ENCODE measurements at places on chromosomes 13 and 19.
A peak's percentile ranks its signal among the peaks of the same experiment; 100 is the strongest.

DNA sequence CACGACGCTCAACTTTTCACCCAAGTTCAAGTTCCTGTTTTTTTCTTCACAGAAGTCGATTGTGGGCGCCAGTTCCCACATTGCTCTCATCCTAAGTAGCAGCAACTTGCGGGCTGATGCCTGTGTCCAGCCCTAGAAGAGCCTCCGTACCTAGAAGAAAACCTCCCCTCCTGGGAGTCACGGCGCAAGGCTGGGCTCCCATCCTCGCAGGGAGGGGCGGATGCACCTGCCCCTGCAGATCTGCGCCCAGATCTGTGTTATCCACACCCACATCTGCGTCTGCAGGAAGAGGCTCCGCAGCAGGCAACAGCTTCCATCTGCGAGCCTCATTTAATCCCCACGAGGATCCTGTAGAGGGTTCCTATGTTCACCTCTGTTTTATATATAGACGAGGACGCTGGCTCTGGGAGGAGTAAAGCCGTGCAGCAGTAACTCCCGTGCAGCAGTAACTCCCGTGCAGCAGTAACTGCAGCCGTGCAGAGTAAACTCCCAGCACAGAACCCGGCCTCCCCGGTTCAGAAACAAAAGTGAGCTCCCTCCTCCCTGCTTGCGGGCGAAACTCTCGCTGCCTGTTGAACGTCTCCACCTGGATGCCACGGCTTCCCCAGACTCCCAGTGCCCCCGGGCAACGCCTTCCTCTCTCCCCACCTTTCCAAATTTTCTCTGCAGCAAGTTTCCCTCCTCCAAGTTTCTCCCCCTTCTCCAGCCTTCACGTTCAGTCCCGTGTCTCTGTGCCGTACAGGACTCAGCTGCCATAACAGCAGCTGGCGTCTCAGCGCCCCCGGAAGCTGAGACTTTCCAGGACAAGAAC is 23.5 kb upstream of the LAIR1 start:
- peak; percentile 87 for DNase-seq

DNA sequence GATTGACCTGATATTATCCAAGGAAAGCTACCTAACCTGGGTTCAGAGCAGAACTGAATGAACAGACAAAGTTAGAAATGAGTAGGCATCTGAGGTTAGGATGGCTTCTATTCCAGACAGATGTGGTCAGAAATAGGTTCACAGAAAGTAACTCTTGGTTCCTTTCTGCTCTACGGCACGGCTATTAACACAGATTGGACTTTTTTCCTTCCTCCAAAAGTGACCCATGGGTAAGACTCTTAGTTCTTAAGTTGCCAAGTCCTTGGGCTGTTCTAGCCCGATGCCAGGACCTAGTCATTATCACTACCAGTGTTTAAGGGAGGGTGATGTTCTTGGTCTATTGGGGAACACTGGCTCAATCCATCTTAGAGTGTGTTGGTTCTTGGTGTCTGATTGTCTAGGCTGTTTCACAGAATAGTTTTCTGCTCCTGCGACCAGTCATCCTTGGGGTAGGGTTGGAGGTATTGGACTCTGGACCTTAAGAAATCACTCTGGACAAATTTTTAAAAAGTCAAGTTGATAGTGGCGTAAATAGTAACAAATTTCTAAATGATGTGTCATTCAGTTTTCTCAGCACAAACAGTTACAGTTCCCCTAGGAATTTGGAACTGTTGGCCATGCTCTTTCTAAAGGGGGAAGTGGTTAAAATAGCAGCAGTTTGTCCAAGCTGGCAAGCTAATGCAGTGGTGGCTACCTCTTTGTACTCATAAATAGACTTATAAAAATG is 60.1 kb upstream of the MYCBP2 start:
- peak; percentile 63 for DNase-seq

DNA sequence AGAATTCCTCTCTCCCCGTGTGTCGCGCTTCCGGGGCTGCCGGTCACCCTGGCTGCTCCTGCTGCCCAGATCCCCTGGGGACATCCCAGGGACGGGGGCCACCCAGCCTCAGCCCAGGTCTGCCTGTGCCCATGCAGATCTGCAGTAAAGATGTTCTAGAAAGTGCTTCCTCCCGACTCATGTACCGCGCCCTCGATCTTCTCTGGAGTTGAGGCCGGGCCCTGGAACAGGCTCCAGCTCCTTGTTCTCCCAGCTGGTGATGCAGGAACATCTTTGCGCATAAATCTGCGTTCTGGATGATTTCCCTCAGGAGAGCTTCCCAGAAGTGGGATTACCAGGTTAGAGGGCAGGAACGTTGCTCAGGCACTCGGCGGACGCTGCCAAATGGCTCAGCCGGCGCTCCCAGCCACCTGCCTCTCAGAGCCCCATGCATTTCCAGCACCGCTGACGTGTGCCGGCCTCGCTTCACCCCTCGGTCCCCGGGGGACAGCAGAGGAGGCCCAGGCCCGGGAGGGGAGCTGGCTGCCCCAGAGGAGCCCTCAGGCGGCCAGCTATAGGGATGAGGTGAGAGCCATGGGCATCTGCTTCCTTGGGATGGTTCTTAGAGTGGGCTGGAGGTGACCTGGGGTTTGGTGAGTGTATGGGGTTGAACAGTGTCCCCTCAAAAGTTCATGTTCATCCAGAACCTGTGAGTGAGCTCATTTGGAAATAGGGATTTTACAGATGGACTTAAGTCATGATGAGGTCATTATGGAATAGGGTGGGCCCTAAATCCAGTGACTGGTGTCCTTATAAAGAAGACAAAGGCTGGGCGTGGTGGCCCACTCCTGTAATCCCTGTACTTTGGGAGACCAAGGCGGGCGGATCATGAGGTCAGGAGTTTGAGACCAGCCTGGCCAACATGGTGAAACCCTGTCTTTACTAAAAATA is 42.6 kb downstream of the CRTC1 start:
- DNase-seq, result no peak

DNA sequence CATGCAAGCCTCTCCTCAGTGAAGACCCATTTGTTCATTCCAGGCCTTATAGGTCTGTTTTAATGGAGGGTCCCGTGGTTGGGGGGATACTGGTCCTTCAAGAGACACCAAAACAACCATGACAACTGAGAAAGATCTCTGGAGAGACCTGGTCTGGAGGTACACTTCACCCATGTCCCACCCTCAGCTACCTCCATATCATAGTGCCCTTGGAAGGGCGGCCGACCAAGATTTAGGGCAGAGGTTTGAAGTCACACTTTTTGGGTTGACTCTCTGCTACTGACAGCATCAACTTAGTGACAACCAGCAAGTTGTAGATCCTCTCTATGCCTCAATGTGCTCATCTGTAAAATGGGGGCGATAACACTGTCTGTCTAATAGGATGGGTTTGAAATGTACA is 177.3 kb downstream of the TSHZ3 start:
- no peak for DNase-seq

DNA sequence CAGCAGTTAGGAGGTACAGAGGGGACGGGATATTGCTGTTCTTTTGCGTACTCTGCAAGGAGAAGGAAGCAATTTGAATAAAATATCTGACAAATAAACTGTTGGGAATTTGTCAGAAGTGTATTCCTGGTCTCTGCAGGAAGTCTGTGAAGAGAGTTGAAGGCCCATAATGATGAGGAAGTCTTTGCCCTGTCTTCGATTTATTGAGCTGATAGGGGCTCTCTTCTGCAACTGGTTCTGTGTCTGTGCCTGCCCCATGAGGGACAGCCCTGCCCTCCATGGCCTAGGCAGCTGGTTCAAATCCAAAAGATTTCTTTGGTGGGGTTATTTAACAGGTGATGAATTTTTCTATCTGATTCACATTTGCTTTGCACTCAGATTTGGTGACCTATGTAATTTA is 339.7 kb upstream of the EDNRB start:
- no peak for DNase-seq

- DNase-seq, result no peak
Observed at GRCh38 chr13:111209613-111210012, 94.5 kb downstream of the ARHGEF7 start.

GRCh38 chr13:93982179-93982918 is 497.1 kb downstream of the DCT start:
- no peak for DNase-seq

GRCh38 chr13:30766231-30766630 is 30.9 kb downstream of the ALOX5AP start:
- DNase-seq, result no peak

Measured in hematopoietic multipotent progenitor cell treated with erythropoietin and hydrocortisone succinate and interleukin-3 and kit ligand, for 4 days (in vitro differentiated cells).